Activated CD4-positive, alpha-beta T cell treated with anti-CD3 and anti-CD28 coated beads, Interleukin-2, amount 10 ng/mL, durations not matched to agents 7 days and 5 days (primary cell): ENCODE measurements at places on chromosomes 11 and 22. TPM values are rescaled to one million over a fixed set of nuclear protein-coding genes. Genes with fewer than 3 reads are reported as not detected.

The MTFP1 gene
- total RNA-seq = 34.5 TPM

GRCh38 chr11:79579063-79579462 is 138.2 kb upstream of the TENM4 start:
- DNase-seq = no peak

DNA sequence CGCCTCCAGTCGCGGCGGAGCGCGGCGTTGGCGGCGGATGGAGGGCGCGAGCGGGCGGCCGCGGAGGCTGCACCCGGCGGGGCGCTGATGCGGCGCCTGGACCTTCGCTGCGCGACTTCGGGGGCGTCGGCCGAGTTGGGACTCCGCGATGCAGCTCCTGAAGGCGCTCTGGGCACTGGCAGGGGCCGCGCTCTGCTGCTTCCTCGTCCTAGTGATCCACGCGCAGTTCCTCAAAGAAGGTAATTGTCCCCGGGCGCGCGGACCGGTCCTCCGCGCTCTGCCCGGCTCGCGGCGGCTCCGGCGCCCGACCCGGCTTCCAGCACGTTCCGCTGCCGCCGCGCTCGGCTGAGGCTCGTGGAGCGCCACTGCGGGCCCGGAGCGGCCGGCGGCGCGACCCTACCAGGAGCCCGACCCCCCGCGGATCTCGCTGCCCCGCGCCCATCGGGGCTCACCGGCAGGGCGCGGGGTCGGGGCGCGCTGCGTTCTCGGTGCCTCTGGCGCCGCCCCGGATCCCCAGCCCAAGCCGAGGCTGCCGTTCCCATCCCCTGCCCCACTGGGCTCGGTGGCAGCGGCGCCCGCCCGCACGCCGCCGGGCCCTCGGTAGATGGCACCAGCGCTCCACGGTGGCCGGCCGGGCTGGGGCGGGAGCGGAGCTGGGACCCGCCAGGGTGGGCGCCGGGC is 1251.2 kb downstream of the BRD1 start:
- no peak for DNase-seq

- peak; percentile 28 for DNase-seq
These were observed 50.2 kb downstream of the LIF start for GRCh38 chr22:30196141-30196879.

- peak; percentile 80 for DNase-seq
These were observed at the start of gene ZNF70 for GRCh38 chr22:23750714-23751440. ZNF70 (minus strand) TSS chr22:23751112; CDS start chr22:23745140, 5,972 bp downstream.

The OR4C45 gene
- not detected for total RNA-seq

DNA sequence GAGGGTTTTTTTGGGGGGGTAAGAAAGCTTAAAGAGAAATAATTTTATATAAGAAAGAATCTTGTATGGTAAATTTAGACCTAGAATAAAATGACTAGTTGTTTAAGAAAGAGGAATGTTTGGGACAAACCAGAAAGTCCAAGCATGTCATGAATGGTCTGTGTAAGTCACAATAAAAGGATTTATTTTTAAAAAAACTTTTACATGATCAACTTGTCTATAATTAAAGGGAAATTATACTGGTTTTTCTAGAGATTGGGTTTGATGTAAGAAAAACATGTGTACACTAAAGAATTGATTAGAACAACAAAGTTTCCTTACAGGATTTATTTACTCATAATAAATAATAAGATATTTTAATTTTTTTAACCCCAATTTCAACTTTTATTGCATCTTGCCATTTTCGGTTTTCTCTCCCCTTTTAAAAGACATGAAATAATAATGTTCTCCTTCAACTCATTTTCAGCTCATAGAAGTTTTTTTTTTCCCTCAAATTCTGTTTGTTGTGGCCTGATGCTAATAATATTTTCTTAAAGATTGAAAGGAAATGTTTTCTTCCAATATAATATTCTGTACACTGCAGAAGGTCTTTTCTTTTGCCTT is 35.4 kb upstream of the INCENP start:
- DNase-seq = no peak

The OR51B2 gene
- total RNA-seq = not detected

DNA sequence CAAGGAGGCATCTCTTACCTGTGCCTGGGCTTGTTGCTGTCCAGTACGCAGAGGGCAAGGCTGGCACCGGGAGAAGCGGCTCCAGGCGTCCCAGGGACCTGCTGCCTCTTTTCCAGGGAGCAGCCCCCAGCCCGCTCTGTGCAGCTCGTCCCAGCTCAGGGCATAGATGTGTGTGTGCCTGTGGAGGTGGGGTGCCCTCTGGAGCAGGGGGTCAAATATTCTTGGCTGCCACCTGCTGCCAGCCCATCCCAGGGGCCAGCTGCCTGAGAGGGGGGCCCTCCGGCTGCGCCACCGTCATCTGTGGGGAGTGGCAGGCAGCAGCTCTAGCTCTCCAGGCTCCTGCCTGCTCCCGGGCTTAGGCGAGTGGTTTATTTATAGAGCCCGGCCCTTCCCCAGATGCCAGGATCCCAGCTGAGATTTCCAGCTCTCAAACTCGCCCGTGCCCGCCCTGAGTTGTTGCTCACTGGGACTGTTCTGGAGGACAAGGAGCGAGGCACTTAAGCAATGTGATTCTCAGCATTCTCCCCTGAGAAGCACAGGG is 87.5 kb downstream of the RTL6 start:
- no peak for DNase-seq

The C11orf87 gene
- not detected for total RNA-seq

- DNase-seq = peak; percentile 83
These were observed 45.9 kb downstream of the ZNF143 start for GRCh38 chr11:9506489-9507276.

The CSTPP1 gene
- total RNA-seq = 18.2 TPM

DNA sequence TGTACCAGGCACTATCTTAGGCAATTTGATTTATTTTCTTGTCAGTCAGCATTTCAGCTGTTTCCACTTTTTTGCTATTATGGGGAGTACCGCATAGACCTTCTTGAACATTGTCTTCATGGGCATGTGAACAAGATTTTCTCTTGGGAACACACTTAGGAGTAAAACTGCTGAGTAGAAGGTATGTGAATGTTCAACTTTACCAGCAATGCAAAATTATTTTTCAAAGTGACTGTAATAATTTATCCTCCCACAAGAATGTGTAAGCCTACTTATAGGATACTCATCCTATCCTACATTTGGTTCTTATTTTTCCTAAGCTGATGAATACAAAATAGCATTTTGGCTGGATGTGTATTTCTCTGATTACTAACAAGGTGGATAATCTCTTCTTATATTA is 132.0 kb upstream of the NAV2 start:
- no peak for DNase-seq

- peak; percentile 63 for DNase-seq
These were observed 26.7 kb downstream of the UPB1 start for GRCh38 chr22:24521791-24522245.

GRCh38 chr11:63660972-63661371 is 10.2 kb downstream of the ATL3 start:
- DNase-seq = no peak

DNA sequence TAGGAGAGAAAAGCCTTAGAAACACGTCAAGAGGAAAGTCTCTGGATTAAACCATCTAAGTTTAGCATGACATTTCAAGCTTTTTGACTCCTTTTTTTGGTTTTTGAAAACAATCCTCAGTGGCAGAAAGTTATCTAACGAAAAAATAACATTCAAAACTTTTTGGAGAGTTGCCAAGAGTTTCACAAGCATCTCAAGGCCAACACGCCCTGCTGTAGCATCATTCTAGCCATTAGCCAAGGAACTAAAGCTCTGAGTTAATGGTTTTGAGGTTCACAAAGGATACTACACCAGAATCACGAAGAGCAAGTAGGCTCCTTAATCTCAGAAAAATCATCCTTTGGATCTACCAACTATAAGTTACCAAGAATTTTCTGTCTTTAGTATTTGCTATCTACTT is 94.8 kb downstream of the PICALM start:
- DNase-seq = no peak

GRCh38 chr11:75468534-75469340 is 35.7 kb upstream of the KLHL35 start:
- no peak for DNase-seq

GRCh38 chr11:131583938-131584337 is 213.5 kb downstream of the NTM start:
- no peak for DNase-seq

The BARX2 gene
- not detected for total RNA-seq

The XBP1 gene
- total RNA-seq = 159 TPM

DNA sequence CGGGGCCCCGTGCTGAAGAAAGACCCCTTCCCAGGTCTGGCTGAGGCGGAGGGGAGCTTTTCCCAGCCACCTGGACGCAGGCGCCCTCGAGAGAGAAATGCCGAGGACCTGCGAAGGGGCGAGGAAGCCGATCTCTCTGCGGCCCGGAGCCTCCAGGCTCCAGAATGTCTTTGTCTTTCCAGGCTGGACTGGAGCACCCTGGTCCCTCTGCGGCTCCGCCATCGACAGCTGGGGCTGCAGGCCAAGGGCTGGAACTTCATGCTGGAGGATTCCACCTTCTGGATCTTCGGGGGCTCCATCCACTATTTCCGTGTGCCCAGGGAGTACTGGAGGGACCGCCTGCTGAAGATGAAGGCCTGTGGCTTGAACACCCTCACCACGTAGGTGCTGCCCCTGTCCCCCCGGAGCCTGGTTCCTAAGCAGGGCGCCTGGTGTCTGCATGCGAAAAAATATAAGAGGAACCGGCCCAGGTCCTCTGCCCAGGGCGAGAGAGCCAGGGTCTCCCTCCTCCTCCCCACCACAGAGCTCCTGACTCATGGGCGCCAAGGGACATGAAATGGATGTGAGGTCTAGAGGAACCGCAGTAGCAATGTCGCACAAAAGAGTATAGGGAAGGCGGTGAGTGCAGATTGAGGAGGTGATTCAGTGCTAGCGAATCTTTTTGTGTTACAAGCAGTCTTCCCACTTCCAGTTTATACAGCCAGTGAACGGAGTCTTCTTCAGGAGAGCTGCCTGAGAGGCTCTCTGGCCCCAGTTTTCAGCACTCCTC is 11.0 kb downstream of the GLB1L2 start:
- no peak for DNase-seq

- DNase-seq = no peak
These were observed 25.1 kb downstream of the FBXO7 start for GRCh38 chr22:32499666-32500065.

The MS4A6A gene
- total RNA-seq = not detected

GRCh38 chr22:26689513-26690301 is 32.3 kb downstream of the MIAT start:
- DNase-seq = no peak

The LMO1 gene
- total RNA-seq = not detected

DNA sequence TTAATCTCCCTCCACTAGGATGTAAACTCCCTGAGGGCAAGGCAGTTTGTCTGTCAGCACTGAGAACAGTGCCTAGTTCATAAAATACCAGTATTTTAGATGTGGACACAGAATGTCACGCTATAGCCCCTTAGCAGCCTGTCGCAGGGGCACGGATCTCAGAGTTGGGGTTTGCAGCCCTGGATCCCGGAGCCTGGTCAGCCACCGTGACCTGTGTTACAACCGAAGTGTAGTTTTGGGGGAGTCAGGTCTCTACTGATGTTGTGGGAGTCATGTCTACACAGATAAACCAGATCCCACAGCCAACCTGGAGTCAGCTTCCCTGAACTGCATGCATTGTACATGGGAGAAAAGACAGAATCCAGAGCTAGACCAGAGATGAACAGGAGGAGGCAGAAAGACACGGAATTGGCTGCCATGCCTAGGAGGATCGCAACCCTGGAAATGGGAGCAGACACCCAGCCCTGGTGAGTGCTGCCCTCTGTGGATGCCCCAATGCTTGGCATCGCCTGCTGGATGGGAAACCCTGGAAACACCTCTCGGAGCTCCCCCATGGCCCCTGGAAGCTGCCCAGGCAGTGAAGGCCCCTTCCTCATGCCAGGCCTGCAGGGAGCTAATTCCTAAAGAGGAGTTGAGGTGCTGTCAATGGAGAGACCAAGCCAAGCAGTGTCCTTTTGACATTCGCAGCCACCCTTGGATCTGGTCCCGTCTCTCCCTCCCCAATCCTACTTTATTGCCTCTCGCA is 851.3 kb downstream of the TBC1D22A start:
- DNase-seq = no peak

DNA sequence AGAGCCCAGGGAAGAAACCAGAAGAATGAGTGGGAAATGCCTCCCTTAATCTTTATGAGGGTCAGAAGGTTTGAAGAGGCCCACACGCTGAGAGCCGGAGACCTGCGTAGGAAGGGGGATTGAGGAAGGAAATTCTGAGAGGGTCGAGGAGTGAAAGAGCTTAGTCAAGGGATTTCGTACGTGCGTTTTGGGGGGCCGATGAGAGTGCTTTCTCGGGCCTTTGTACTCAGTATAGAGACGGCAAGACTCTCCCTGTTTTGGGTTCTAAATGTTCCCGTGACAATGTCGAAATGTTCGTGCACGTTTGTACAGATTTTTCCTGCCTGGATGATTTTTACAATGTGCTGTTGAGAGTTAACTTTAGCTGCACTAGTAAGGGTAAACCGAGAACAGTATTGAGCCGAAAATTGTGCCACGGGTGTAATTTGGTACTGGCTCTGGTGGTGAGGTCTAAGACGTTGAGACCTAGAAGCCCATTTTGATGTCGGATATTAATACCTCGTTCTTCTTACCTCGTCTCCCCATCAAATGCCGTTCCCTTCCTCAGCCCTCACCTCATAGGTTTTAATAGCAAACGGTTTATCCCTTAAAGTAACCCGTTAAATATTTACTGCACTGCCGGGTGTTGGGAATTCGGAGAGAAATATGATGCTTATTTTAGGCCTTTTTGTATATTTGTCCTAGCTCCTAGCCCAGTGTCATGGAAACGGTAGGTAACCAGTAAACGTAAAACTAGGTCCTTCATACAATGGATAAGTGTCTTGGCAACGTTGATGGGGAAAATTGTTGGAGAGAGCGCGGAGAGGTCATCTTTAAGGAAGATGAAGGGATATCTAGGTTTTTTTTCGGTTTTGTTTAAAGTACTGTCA is 734 bp downstream of the C11orf58 start:
- no peak for DNase-seq

GRCh38 chr22:33723915-33724314 is 196.4 kb downstream of the LARGE1 start:
- DNase-seq = no peak

GRCh38 chr11:91173701-91174100 is 950.9 kb upstream of the CHORDC1 start:
- no peak for DNase-seq

DNA sequence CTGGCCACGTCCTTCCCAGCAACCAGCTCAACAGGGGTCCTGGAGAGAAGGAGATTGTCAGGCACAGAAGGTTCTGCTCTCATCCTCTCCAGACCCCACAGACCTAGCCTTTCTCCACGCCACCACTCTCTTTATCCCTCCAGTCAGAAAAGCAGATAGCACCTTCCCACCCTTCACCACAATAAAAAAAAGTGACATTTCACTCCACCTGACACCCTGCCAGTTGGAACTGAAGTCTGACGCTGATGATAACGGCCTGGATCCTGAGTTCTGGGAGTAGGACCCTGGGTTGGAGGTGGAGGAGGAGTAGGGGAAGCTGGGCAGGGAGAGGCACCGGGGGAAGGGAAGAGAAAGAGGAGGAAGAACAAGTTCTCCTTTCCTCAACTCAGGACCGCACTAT is 127.5 kb upstream of the ANO1 start:
- no peak for DNase-seq

The CCDC134 gene
- total RNA-seq = 21.0 TPM
